ENCODE measurements at places on chromosomes 7 and 10.

DNA sequence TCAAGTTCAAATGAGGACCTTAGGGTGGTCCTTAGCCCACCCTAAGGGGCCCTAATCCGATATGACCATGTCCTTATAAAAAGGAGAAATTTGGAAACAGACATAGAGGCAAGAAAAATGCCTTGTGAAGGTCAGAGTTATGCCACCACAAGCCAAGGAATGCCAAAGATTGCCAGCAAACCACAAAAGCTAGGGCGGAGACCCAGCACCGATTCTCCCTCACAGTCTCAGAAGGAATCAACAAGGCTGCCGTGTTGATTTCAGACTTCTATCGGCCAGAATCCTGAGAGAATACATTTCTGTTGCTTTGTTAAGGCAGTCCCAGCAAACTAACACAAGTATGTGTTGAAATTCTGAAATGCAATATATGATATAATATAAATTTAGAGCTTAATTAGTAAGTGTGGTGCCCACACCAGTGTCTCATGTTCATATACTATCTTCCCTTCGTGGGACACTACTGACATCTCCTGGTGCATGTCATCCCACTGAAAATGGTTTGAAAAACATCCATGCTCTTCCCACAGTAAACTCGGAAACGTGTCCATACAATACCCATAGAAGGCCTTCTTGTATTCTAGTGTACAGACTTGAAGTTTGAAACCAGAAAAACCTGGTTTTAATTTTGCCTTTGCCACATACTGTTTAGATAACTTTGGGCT is 349.0 kb downstream of the TNS3 start:
- DNase-seq: no peak

GRCh38 chr7:158051776-158052175 is 535.8 kb downstream of the PTPRN2 start:
- DNase-seq: no peak

DNA sequence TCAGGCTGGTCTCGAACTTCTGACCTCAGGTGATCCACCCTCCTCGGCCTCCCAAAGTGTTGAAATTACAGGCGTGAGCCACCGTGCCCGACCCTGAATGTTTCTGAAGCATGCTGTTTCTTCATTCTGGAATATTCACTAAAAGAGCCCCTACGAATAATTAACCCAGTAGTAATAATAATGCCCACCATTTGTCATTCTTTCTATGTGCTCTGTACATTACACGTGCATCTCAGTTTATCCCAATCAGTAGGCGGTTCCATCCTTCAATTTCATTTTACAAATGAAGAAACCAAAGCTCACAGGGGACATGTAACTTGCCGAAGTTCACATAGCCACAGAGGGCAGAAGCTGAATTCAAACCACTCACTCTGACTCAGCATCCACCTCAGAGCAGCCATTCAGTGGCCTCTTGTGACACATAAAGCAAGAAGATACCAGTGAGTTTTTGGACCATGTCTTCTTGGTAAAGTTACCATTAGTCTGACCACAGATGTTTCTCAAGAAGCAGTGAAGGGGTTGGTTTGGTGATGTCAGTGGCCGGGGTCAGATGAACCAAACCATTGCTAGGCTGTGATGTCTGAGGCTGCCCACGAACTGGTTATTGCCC is 71.9 kb upstream of the DUSP5 start:
- peak; percentile 100 for DNase-seq

GRCh38 chr10:126126023-126126422 is 229.7 kb downstream of the FANK1 start:
- DNase-seq: no peak

DNA sequence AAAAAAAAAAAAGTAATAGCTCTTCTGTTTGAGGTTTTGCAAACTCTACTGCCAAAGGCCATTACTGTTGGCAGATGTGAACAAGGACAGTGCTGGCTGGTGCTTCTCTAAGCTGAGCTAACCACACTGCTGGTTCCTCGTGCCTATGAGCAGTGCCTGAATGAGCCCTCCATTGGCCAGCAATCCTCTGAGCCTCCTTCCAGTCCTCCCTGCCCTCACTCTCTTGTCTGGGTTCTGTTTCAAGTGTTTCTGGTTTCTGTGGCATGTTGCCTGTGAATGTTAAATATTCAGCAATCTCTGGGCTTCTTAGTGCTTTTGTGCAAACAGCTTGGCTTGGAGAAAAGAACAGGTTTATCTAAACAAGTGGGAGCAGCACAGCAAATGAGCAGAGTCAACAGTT is 161.3 kb upstream of the AUTS2 start:
- no peak for DNase-seq
